ENCODE measurements at places on chromosomes 1 and 21.
A peak's percentile ranks its signal among the peaks of the same experiment; 100 is the strongest.

DNA sequence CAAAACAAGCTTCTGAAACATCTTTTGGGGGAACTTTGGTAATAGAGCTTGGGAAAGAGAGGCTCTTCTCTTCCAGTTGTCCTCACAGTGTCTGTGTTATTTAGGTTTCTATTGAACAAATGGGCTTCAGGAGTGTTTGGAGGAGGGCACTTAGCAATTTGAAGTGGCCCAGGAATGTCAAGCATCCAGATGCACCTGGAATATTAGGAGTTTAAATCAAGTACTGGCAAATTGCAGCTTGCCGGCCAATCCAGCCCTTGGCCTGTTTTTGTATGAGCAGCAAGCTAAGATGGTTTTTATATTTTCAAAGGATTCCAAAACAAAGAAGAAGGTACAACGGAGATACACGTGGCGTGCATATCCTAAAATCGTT is 94.7 kb downstream of the CCDC185 start:
- DNase-seq: no peak

DNA sequence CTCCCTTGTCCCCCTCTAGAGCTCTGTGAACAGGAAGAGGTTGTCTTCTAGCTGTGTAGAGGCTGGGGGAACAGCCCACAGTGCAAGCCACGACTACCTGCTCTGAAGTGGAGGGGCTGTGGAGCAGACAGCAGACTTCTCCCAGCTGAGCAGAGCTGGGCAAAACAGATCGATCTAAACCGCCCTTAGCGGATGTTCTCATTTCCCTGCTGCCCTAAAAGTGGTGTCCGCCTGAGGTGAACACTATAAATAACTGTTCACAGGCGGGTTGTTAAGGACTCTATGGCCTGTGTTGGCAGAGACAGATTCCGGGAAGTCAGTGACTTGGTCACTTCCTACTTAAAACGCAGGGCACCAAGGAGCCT is 203.2 kb downstream of the RHOU start:
- no peak for DNase-seq

DNA sequence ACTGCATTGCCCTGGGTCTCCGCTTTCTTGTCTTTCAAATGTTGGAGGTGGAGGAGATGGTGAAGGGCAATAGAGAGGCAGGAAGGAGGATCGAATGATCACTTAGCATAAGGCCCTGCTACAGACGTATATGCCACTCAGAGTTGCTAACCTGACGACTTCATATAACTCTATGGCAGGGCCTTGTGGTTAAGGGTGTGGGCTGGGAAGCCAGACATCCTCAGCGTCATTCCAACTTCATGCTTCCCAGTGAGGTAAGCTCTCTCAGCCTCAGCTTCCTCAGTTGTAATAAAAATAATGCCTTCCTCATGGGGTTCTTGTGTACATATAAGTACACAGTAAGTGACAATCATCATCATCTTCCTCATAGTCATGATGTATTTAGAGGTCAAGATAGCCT is 54.6 kb downstream of the CASQ2 start:
- no peak for DNase-seq

GRCh38 chr21:19899645-19900044 is 1098.6 kb upstream of the NCAM2 start:
- DNase-seq: no peak

- DNase-seq: no peak
These were observed 10.0 kb downstream of the PYHIN1 start for GRCh38 chr1:158941317-158941716.

GRCh38 chr1:152473887-152474537 is 36.6 kb upstream of the LCE5A start:
- peak; percentile 71 for DNase-seq

DNA sequence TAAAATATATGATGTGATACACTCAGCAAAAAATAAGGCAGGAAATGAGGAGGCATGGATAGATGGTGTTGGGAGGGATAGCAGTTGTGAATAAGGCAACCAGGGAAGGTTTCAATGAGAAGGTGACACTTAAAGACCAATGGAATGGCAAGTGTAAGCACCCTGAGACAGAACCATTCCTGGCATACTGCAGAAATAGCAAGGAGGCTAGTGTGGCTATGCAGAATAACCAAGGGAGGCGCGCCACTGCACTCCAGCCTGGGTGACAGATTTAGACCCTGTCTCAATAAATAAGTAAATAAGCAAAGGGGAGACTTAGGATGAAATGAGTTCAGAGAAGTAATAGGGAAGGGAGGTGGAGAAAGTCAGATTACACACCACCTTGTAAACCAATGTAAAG is 113.9 kb downstream of the TOMM20 start:
- no peak for DNase-seq

DNA sequence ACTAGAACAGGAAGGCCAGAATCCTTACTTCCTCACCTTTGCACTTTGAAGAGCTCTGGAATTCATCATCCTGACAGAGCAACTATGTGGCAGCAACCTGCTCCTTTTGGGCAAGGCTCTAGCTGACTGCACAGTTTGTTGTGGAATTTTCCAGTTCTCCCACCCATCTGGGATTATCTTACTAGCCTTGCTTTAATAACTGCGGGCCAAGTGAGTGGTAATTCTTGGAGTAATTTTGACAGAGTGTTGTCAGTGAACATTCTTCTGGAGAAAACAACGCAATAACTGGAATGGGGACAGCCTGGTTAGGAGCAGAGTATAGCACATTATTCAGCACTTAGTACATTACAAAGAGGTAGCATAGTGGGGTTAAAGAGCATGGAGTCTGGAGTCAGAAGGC is 75.3 kb downstream of the NTMT2 start:
- DNase-seq: no peak

DNA sequence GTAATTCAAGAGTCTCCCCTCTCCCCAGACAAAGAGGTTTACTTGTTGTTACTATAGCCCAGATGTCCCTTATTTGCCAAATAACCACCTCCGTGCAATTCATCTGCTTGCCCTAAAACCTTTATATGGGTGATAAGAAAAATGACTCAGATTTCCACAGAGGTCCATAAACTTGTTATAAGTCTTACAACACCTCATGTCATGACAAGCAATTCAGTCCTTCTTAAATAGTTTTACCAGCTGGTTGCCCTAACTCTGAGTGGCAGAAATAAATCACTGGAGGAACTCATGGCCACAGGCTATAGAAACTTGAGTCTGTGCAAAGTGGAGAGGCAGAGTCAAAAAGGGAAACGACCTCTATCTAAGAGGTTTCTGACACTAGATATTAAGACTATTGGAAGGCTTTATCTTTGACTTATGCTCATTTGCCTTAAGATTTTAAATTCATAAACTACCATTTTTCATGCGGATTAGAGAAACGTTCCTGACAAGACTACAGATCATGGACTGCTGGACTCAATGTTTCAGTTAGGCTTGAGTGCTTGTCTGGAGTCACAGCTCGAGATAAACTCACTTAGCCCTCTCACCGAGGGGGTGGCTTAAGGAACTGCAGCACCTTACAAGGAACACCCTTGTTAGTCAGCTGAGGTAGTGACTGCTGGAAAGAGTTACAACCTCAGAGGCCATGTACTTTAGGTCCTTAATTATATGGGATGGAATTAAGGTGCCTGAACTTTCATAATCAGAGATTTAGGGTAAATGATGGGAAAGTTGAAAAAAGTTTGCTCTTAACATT is 662.5 kb upstream of the USP24 start:
- no peak for DNase-seq

DNA sequence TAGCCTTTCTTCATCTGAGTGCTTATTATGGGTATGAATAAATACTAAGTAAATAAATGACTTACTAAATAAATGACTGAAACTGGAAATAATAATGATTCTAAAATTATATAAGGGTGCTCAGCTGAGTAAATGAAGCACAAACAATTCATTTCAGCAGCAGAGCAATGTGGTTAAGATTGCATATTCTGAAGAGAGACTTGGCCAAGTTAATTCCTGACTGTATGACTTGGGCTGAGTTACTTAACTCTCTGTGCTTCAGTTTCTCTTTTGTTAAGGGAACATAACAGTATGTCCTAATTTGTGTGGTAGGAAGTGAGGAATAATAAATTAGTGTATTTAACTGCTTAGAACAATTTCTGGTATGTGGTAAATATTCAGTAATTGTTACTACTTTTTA is 19.1 kb downstream of the AGL start:
- DNase-seq: no peak

GRCh38 chr1:176809292-176809691 is 346.3 kb downstream of the PAPPA2 start:
- no peak for DNase-seq

DNA sequence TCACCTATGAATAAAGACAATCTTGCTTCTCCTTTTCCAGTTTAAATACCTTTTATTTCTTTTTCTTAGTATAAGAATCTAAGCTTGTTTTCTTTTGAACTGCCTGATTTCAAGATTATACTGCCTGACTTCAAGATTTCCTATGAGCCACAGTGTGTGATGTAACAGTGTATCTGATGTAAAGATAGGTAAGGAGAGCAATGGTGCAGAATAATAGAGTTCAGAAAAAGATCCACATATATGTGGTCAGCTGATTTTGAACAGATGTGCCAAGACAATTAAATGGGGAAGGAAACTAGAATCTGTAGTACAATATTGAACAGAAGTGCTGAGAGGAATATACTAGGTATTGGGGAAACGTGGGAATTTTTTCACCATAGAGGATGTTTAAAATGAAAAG is 21.0 kb downstream of the EXO1 start:
- DNase-seq: no peak

DNA sequence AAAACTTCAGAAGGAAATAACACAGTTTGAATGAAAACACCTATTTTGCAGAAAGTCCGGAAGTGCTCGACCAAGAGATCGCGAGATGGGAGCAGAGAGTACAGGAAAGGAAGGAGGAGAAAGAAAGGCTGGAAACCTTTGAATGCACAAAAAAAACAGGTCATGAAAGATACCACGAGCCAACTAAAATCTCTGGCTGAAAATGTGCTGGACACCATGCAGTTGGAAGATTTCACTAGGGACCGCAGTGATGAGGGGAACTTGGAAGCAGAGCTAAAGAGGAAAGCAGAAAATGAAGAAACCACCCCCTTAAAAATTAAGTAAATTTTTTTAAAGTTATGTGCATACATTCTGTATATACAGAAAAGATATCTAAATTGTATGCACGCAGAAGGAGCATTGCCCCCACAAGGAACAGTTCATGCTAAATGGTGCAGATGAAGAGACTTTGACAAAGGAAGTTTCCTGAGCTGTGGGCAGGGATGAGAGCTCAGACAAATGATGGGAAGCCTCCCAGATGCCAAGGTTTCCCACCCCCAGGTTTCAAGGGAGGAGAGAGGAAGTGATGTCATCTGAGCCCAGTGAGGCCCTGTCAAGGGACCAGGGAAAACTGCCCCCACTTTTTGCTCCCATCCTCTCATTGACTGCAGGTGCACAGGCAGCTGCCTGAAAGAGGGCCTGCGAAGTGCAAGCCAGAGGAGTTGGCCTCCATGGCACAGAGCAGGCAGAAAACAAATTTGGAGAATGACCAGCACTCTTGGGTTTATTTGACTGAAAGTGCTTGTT is 52.5 kb downstream of the ETS2 start:
- no peak for DNase-seq

DNA sequence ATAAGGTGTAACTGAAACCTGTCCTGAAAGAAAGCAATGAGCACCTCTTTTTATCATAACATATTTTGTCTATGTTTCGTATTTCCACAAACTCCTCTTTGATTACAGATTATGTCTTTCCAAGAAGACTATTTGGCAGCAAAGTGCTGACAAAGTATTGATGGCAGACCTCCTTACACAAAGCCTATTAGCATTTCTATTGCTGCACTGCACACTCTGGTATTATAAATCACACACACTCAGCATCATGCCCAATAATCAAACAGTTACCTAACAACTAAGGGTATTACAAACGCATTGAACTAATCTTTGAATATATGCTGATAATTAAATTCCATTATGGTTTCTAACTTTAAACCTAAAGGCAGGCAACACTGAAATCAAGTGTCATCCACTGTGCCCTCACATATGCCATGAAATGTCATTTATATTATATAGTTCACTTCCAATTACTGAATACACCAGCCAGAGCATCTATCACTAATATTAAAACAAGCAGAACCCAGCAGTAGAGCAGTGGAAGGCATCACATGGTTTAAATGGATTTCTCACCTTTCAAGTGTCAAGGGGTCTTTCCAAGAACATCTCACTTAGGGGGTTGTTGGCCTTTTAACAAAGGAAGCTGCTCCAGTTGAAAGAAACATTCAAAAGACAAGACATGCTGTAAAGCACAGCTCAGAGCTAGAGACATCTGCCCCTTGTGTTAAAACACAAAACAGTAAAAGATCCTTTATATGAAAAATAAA is 239.1 kb downstream of the RERE start:
- no peak for DNase-seq

- no peak for DNase-seq
These were observed 32.7 kb upstream of the WASF2 start for GRCh38 chr1:27522432-27523336.

GRCh38 chr1:158248771-158249170 is 5.5 kb upstream of the CD1A start:
- peak; percentile 70 for DNase-seq

DNA sequence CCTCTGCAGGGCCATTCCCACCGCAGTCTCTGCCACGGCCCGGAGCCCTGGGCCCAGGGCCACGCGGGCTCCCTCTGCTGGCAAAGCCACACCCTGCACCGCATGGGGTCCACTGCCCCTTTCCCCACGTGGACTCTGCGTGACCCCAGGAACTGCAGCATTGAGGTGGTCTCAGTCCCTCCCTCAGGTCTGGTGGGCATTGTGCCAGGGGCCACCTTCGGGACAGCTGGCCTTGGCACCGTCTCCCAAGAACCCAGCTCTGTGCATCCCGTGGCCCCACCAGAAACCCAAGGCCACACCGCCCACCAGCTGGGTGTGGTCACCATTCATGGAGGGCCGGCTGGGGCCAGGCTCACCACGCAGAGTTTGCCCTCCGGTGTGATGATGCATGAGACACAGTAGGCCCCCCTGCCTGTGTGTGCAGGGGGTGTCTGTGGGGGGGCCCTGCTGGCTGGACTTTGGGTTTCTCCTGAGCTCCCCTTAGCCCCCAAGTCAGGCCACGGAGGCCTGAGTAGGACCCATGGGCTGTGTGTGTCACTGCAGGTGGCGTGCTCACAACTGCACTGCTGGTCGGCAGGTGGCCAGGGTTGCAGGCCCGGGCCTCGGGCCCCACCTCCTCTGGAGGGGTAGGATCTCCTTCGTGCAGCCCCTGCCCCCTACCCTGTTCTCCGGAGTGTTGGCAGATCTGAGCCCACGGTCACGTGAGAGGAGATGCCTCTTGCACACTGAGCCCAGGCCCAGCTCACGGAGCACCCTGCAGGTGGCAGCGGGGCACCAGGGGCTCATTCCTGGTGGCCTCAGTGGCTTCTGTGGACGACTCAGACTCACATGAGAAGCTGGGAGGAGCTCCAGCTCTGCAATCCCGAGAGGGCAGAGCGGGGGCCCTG is 5.8 kb downstream of the VWA1 start:
- DNase-seq: peak; percentile 73

DNA sequence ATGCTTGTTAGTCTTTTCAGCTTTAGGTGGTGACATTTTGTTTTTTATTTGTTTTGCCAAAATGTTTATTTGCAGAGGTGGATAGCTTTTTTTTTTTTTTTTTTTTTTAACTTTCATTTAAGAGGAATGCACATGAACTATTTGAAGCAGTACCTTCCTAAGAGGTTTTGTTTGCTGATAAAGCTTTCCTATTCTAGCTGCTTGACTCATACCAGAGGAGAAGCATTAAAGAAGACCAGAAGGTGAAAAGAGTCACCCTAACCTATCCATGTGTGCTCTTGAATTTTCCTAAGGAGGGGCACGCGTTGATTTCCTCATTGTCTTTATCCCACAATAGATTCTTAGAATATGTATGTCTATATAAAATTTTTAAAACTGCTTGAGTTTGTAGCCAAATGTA is 57.7 kb downstream of the PRDM2 start:
- peak; percentile 13 for DNase-seq

- DNase-seq: peak; percentile 98
These were observed 639 bp upstream of the DNAJB4 start for GRCh38 chr1:78003882-78004718.

GRCh38 chr1:110765640-110766335 is 91.0 kb upstream of the KCNA3 start:
- DNase-seq: peak; percentile 65

Data from OCI-M1 (cell line).